Osteoblast (primary cell): ENCODE measurements at places on chromosomes 2 and 18. TPM values are rescaled to one million over a fixed set of nuclear protein-coding genes. Genes with fewer than 3 reads are reported as not detected.

Gene SRD5A2
- total RNA-seq: not detected in 2 replicates

Gene DCC
- total RNA-seq: under 0.01 TPM in 1 of 2 replicates, not detected in the other

Gene ZNG1B
- 25.6 and 26.4 TPM in 2 replicates for total RNA-seq

Gene ANO7
- 1.2 and 1.8 TPM in 2 replicates for total RNA-seq

Gene PSTPIP2
- total RNA-seq: 5.8 and 6.8 TPM in 2 replicates

Gene PRKAG3
- total RNA-seq: under 0.01 and 0.29 TPM in 2 replicates

Gene DUSP2
- 2.7 and 3.3 TPM in 2 replicates for total RNA-seq

Gene PAX3
- under 0.01 TPM in 1 of 2 replicates, not detected in the other for total RNA-seq

Gene STARD6
- not detected in 2 replicates for total RNA-seq

Gene COX7A2L
- 215 and 237 TPM in 2 replicates for total RNA-seq

Gene MBP
- 1.5 and 2.2 TPM in 2 replicates for total RNA-seq

Gene TNP1
- not detected in 2 replicates for total RNA-seq

Gene SYT4
- total RNA-seq: not detected in 2 replicates

Gene NPHP1
- total RNA-seq: 7.6 and 8.3 TPM in 2 replicates

Gene LPIN2
- 47.7 and 48.1 TPM in 2 replicates for total RNA-seq

Gene FAP
- total RNA-seq: 464 and 582 TPM in 2 replicates

Gene SERTAD2
- 24.6 and 26.5 TPM in 2 replicates for total RNA-seq

Gene MSTN
- under 0.01 TPM in 1 of 2 replicates, not detected in the other for total RNA-seq

Gene DTNA
- 10.1 and 11.5 TPM in 2 replicates for total RNA-seq

Gene TNS1
- 45.7 and 48.9 TPM in 2 replicates for total RNA-seq

Gene ANKZF1
- total RNA-seq: 35.1 TPM in 2 replicates

Gene PDE11A
- under 0.01 and 0.36 TPM in 2 replicates for total RNA-seq

Gene ALPG
- not detected in 2 replicates for total RNA-seq

Gene MATN3
- 1.4 and 2.4 TPM in 2 replicates for total RNA-seq

Gene DOK6
- 2.7 and 3.6 TPM in 2 replicates for total RNA-seq

Gene UPP2
- total RNA-seq: not detected in 2 replicates

Gene CPO
- not detected in 2 replicates for total RNA-seq

Gene TMEM87B
- 33.7 and 38.9 TPM in 2 replicates for total RNA-seq

Gene ERLEC1
- 95.2 and 114 TPM in 2 replicates for total RNA-seq

Gene ONECUT2
- under 0.01 TPM in 1 of 2 replicates, not detected in the other for total RNA-seq

Gene FOXI3
- total RNA-seq: not detected in 2 replicates

Gene CSRNP3
- 1.4 and 2.7 TPM in 2 replicates for total RNA-seq

Gene DOCK10
- 33.3 and 38.3 TPM in 2 replicates for total RNA-seq

Gene DNAJC5G
- not detected in 2 replicates for total RNA-seq

Gene CELF4
- total RNA-seq: not detected in 2 replicates

Gene ASB18
- total RNA-seq: under 0.01 TPM in 1 of 2 replicates, not detected in the other

Gene DCDC2C
- total RNA-seq: not detected in 2 replicates

Gene CAPN14
- total RNA-seq: under 0.01 TPM in 2 replicates

Gene TANC1
- total RNA-seq: 33.9 and 34.7 TPM in 2 replicates

Gene HOXD12
- not detected in 2 replicates for total RNA-seq

Gene FANCL
- 10.9 and 12.1 TPM in 2 replicates for total RNA-seq
